ENCODE measurements at places on chromosomes 4 and X.

- no peak for DNase-seq
Measured at GRCh38 chrX:17930850-17931249, 69.8 kb upstream of the RAI2 start.

DNA sequence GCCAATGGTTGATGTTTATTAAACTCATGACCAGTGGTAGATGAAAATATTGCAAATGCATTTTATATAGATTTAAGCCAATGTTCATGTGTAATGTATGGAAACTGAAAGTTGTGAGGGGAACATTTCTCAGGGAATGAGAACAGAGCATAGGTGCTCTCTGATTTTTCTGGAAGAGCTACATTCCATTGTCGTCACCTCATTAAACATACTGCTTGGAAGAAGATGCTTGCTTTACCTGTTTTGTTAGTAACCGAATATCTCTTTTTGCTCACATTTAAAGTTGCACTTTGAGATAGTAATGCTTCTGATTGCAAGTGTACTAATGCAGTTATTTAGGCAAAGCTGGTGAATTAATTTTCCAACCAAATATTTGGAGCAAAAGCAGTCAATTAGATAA is 93.8 kb upstream of the CLCN4 start:
- DNase-seq: no peak

- no peak for DNase-seq
Measured at GRCh38 chr4:176979416-176979815, 186.7 kb upstream of the VEGFC start.

GRCh38 chr4:10929818-10930217 is 245.2 kb upstream of the CLNK start:
- no peak for DNase-seq
